ENCODE measurements at places on chromosomes 12 and 14.

- ATAC-seq, result no peak
Observed at GRCh38 chr12:51819736-51820525, 28.6 kb downstream of the FIGNL2 start.

DNA sequence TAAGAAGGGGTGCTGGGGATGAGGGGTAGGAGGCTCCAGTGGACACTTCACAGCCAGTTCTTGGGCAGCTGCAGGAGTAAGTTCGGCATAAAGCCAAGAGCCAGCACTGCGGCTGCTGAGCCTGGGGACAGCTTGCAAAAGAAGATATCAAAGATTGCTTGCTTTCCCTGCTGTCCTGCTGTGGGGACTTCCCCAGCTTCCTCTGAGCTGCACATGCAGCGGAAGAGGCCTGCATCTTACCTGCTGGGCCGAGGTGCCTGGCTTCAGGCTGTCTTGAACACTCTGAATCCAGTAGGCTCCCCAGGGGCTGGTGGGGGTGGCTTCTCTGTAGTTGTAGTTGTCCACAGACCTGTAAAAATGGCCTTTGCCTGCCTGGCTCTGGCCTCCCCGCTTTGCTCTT is 1.3 kb downstream of the CHGA start:
- ATAC-seq, result peak; percentile 70

DNA sequence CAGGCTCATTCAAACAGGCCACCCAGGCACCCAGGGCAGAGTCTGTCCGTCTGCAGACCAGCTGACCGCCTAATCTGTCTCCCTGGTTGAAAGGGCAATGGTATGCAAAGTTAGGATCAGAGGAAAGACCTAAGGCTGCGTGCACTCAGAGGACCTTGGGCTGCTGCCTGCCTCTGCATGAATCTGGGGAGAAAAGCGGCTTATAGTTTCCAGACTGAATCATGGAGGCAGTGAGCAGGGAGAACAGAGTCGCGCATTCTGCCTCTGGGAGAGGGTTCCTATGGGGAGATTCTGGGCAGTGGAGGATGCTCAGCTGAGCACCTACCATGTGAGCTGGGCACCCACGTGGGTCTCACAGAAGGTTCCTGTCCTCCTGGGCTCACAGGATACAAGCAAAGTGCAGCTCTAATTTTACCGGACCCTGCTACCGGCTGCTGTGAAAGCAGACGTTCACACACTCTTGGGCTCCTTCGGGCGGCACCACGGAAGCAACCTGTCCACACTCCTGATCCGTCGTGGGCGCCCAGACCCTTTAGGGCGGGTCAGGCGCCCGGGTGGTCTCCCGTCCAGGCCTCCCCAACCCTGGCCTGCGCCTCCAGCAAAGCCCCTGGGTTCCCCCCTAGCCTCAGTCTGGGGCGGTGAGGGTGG is 772 bp downstream of the SCARB1 start:
- peak; percentile 44 for ATAC-seq

DNA sequence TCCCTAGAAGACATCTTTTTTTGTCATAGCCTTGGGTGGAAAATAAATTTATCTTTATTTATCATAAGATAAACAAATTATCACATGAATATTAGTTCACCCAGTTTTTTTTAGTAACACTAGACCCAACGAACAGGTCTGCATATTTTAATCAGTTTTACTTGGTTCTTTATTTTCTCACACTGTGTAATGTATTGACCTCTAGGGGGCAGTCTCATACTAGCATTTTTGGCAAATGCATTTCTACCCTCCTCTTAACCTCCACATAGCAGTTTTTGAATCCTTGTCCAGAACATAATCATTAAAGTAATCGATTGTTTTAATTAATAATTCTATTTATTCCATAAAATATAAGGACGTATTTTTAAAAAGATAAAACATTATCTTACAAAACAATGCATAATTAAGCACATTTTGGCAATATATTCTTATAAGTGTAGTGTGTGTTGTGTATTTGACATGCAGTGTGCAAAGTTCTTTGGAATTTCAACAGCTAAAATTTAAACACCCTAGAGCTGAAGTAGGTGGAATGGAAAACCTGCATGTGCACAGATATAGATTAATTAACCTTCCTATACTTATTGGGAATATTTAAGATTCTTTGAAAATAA is 31.6 kb upstream of the PTPRQ start:
- ATAC-seq, result no peak

- no peak for ATAC-seq
Observed at GRCh38 chr12:122072031-122072970, 6.3 kb upstream of the MLXIP start.
